ENCODE measurements at places on chromosomes 4 and X.

DNA sequence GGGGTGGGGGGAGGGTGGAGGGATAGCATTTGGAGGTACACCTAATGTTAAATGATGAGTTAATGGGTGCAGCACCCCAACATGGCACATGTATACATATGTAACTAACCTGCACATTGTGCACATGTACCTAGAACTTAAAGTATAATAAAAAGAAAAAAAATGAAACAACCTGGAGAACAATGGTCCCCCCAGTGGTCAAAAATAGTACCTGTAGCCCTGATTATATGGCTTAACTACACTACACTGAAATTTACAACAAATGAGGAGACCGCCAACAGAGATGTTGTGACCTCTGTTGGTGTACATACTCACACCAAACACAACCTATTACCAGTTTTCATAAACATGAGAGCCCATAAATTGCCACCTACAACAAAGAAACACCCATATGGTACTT is 7.3 kb upstream of the MAGEE1 start:
- no peak for DNase-seq

GRCh38 chr4:177487977-177488376 is 45.7 kb upstream of the AGA start:
- no peak for DNase-seq

DNA sequence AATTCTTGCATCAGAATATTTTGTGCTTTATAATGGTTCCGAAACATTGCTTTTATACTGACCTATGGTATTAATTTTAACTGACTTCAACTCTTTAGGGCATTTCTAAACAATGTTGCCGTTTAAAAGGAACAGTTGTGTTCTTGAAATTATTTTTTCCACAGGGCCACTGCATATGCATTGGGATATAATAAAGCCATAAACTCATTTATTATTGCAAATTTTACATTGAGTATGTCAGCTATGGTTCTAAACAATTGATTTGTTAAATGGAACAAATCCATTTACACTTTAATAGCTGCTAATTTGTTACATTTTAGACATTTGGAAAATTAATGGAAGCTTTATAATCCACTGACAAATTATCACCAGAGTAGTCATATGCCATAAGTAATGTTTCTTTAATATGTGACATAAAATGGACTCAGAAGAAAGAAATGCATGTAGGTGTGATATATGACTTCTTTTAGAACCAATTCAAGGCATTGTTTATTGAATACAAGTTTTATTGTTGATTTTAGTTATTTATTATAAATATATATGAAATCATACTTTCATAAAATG is 553.3 kb downstream of the TLL1 start:
- DNase-seq, result no peak

GRCh38 chr4:2186133-2186864 is 55.6 kb downstream of the HAUS3 start:
- no peak for DNase-seq

GRCh38 chr4:136103616-136104015 is 1428.7 kb downstream of the PCDH18 start:
- DNase-seq, result no peak

GRCh38 chrX:2342281-2342688 is 158.5 kb downstream of the DHRSX start:
- DNase-seq, result no peak

DNA sequence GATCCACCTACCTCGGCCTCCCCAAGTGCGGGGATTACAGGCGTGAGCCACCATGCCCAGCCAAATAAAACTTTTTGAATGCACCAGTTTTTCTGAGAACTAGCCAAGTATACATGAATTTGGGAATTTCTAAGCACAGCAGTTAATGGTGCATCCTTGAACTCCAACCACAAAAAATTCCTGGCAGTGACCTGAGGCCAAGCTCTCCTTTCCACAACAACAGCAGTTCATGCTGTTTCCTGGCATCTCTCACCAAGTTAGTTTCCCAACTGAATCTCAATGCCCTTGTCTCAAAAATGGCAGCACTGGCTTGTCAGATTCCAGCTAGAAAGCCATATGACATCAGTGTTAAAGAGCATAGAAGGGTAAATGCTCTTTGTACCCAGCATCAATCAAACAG is 15.9 kb upstream of the XKRX start:
- DNase-seq, result no peak

- DNase-seq, result no peak
Observed at GRCh38 chrX:68867458-68868112, 38.8 kb downstream of the EFNB1 start.

DNA sequence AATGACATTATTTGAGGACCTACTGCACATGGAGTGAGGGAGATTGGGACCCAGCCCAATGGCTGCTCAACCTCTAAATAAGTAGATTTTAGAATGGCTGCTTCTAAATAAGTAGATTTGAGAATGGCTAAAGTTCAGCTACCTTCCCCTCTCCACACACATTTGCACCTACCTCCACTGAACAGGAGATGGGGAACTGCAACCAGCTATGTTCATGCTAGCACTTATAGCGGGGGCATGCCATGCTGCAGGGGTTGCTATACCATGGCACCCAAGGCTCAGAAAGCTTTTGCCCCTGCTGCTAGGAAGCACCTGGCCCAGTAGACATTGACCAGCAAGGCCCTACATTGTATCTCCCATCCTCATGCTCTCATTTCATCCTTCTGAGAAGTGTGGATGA is 70.2 kb upstream of the MAOA start:
- DNase-seq, result no peak

GRCh38 chr4:23931489-23931830 is 41.6 kb upstream of the PPARGC1A start:
- DNase-seq, result no peak

GRCh38 chr4:169039251-169039954 is 29.3 kb upstream of the CBR4 start:
- no peak for DNase-seq

GRCh38 chrX:115459883-115460880 is 100.8 kb upstream of the PLS3 start:
- no peak for DNase-seq

DNA sequence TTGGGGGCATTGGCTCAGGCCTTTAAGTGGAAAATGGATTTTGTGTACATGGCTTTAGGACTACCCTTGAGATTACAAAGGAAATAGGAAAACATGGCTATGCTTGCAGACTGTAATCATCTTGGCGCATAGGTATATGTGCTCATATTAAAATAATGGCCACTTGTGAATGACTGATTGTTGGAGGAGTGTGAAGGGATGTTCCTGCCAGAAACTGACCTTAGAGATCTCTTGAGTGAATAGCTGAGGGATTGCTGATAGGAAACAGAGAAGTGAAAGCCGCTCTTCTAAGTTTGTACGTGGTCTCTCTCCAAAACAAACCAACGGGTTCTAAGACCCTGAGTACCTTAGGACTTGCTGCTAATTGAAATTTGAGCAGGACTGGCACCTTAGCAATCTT is 186.0 kb downstream of the MGST2 start:
- no peak for DNase-seq

DNA sequence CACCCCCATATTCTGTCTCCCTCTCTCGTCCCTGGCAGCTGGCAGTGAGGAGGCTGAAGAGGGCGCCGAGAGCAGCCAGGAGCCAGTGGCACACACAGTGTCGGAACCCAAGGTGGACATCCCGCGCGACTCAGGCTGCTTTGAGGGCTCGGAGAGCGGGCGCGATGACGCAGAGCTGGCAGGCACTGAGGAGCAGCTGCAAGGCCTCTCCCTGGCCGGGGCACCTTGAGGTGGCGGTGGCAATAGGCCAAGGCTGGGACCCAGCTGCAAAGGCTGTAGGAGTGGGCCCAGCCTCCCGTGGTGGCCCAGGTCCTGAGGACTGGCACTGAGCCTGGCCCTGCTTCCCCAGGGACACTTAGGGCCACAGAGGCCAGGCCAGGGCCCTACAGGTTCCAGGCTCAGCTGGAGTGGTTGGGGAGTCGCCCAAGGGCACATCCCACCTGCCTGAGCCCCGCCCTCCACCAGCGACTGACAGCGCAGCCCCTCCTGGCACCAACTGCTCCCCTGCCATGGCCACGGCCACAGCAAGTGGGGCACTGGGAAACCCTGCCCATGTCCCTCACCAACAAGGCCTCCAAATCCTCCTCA is 13.9 kb downstream of the SASH3 start:
- no peak for DNase-seq

DNA sequence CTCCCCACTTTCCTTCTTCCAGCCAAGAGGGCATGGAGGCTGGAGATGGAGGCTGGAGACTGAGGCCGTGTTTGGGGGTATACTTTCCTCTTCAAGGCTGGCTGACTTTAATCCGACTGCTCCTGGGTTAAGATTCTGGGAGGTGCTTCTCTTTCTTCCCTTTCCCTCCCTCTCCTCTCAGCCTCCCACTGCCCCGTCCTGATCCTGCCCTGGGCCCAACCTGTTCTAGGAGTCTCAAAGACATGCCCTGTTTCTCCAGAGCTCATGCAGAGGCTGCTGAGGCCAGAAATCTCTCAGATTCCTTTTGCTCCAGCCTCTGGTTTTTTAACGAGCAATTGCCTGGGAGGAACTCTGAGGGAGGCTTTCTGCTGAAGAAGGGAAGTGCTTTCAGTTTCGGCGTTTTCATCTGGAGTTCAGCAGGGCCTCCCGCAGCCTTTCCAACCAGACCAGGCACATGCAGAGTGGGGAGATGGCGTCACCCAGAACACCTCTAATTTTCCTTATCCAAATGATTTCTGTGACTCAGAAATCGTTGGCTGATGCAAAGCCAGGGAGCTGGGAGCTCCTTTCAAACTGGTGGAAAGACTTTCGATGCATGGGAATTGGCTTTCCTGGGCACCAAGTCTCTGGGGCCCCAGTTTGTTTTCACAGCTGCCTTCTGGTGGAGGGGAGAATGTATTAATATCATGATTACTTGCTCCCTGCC is 34.5 kb upstream of the FAM9C start:
- no peak for DNase-seq

DNA sequence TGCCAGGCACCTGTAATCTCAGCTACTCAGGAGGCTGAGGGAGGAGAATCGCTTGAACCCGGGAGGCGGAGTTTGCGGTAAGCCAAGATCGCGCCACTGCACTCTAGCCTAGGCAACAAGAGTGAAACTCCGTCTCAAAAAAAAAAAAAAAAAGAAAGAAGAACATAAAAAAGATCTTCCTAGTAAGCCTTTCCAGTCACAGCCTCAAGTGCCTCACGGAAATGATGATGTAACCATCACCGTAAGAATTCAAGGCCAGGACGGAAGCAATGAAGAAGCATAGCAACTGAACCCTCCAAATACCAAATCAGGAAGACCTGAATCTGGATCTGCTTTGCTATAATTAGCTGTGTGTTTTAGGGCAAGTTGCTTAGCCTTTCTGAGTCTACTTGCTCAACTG is 28.8 kb downstream of the RBM47 start:
- no peak for DNase-seq

DNA sequence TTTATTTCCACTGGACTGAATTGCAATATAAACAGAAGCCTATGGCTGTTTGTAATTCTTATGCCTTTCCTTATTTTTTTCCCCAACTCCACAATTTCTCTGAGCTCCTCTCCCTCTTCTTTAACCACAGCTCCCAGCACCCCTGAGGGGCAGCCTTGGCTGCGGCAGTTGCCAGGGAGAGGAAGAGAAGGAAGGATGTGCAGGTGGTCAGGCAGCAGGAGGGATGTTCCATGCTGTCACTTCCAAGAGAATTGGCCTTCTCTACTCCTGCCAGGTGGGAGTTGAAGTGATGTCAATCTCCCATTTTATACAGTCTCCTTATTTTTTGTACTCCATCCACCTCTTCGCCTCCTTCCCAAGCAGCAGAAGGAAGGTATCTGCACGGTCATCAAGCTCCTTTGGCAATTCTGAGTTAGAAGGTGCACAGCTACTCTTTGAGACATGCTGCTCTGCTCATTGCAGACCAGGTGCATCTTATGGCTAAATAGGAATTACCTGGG is 343.3 kb upstream of the RPS6KA3 start:
- DNase-seq, result no peak

DNA sequence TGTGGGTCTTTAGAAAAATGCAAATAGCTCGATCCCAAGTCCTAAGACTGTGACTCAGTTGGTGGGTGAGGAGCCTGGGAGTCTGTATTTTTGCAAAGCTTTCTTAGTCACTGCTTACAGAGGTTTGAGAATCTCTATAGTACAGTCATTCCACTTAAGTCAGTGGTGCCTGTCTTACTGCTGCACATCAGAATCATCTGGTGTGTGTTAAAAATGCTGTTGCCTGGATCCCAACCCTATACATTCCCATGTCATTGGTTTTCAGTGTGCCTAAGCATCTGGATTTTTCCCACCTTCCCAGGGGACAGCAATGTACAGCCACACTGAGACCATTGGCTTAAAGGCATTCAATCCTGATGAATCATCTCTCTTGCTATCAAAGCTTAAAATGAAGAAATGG is 21.0 kb upstream of the GEMIN8 start:
- DNase-seq, result no peak

DNA sequence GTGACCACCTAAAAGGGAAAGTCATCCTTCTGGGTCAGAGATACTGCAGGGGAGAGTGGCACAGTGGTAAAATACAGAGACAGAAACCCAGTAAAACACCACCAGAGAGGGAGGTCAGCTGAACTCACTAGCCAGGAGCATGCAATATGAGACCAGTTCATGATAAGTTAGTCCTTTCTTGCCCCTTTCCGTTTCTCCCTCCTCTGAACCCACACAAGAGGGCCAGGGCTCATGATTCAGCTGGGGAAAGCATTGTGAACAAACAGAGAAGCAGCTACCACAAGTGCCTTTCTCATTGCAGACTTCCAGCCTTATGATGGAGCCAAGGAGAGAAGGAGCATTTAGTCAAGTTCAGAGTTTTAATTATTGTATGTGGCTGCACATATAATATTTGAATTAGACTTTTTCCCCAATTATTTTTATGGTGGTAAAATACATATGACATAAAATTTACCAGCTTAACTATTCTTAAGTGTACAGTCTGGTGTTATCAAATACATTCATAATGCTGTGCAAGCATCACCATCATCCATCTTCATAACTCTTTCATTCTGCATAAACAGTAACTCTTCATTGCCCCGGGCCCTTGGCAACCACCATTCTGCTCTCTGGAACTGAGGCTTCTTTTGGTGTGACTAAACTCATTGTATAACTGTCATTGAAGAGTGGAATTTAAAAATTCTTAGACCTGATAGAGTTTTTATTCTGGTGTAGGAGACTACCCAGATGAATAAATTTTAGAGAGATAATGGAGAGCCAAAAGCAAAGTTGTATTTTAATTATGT is 114.6 kb downstream of the DDIT4L start:
- no peak for DNase-seq

DNA sequence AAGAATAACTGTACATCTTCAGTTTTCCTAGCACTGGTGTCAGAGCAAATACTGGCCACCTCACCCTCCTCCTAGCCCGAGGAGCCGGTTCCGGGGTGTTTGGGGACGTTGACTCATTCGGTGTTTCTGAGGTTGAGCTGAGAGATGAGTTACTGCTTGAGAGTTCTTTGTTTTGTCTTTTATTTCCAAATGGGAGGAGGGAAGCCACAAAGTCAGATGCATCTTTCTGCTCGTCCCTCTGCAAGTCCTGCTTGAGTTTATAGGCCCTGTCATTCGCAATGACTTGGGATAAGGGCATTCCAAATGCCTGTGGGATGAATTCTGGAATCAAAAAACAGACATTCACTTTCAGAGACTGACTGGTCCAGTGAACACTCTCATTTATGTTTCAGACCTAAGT is 77.5 kb downstream of the HCCS start:
- DNase-seq, result no peak
